CD4-positive, alpha-beta T cell treated with Interleukin-15 for 4 hours (primary cell): ENCODE measurements at places on chromosomes 2 and 18.

DNA sequence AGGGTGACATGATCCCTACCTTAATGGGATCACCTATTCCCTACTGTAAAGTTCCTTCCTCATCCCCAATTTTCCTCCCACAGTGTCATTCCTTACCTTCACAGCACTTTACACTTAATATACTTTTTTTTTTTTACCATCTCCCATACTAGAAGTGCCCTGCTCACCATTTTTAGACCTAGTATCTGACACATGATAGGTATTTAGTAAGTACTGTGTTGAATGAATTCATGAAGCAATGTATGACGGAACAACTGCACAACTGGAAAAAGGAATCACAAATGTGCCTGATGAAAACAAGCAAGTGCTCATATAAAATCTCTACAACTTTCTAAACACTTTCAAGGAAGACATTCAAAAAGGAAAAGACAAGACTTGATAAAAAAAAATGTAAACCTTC is 77.0 kb upstream of the ST8SIA5 start:
- no peak for DNase-seq

DNA sequence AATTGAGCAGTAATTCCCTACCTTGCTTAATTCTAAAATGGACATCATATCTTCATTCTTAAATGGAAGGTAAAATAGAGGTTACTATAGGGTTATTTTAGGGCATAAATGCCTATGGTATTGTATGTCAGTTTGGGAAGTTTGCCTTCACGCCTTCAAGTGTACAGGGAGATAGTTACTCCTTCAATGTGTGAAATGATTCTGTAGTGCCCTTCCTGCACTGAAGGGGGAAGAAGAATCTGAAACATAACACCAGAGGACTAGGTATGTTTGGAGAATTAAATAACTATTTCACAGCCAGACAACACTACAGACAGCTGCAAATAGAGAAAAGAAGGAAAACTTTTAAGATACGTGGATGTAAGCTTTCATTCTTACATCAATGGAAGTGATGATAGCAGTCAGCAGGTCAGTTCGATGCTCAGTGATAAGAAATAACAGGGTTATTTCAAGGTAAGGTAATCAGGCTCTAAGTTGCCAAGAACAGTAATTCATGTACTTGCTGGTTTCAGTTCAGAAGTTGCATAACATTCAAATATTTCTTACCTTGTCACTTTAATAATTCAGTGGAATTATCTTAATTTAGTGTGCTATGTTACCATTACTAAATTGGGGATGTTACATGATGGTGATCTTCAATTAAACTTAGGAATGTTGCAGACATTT is 4.0 kb downstream of the PKP4 start:
- DNase-seq = no peak

- DNase-seq = no peak
Observed at GRCh38 chr2:9673914-9674481, 43.2 kb upstream of the YWHAQ start.

DNA sequence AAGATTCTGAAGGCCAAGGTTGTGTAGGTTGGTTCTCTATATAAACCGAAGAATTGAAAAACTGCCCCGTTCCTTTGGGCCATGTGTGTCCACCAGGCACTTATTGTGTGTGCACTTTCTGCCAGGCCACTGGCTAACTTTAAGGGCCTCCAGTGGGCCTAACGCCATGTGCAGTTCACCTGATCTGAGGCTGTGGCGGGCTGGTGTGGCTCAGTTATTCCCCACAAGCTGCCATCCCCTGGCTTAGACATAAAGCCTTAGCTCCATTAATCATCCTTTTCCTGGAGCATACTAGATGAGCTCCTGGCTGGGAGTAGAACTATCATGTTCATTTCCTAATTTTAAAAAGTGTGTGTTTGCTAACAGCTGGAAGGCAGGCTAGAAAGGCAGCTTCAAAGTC is 304.1 kb upstream of the TNP1 start:
- no peak for DNase-seq

DNA sequence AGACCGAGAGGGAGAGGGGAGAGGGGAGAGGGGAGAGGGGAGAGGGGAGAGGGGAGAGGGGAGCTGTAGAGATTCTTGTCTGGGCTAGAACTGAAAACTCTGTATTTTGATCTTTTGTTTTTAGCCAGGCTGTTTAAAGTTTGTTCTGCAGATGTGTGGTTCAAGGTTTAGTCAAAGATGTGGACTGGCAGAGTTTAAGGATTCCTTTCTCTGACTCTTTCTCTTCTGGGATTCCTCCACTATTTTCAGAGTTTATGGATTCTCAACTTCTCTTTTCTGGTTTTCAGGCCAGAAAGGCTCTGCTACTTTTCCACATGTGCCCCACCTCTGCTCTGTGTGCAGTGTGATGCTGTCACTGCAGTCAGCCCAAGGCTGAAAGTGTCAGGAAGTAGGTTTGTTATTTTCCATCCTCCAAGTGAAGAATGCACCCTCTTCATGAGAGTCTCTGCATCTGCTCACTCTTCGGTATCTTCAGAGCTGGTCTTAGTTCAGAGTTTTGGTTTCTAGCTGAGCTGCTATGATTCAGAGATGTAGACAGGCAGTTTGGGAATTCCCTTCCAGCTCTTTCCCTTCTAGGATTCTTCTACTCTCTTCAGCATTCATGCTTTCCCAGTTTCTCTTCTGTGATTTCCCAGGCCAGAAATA is 130.9 kb upstream of the SMAD7 start:
- no peak for DNase-seq

DNA sequence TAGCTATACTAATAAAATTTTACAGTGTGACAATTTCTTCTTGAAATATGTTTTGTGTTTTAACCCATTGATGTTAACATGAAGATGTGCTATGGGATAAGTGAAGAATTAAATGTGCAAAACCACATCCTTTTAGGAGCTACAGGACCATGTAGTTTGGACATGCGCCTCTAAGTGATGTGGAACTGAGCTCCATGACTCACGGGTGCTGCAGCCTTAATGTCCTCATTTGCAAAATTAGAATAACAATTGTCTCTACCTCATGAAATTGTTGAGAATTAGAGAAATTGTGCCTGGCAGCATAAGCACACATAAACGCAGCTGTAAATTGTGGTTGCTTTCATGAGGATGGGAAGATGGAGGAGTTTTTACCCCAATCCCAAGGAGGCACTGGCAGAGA is 31.6 kb upstream of the TPO start:
- no peak for DNase-seq

- DNase-seq = no peak
Observed at GRCh38 chr2:174044556-174044955, 79.4 kb upstream of the SP3 start.

- no peak for DNase-seq
Observed at GRCh38 chr18:37684183-37684582, 118.6 kb upstream of the CELF4 start.

- no peak for DNase-seq
Observed at GRCh38 chr18:78768221-78768620, 211.4 kb upstream of the SALL3 start.

DNA sequence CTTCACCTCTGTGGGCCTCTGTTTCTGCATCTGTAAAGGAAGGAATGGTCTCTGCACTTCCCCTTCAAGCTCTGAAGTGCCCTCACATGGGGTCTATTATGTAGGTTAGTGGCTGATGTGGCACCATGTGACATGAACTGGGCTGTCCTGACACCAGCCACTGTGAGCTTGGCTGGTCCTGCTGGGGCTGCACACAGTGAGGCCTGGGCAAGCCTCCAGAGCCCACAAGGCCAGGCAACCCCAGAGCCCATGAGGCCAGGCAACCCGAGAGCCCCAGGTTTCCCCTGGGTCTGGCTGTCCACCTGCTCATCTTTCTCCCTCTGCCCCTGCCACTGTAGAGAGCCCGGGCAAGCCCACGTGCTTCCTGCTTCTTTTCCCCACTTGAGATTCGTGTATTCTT is 150.1 kb upstream of the SMAD2 start:
- no peak for DNase-seq

GRCh38 chr2:229363185-229363814 is 92.2 kb upstream of the PID1 start:
- DNase-seq = no peak

- DNase-seq = no peak
Observed at GRCh38 chr2:120914839-120915521, 179.3 kb downstream of the GLI2 start.
